ENCODE measurements at places on chromosomes 3 and 15.

- DNase-seq = no peak
These were observed 136.4 kb downstream of the MAGI1 start for GRCh38 chr3:65902304-65902793.

DNA sequence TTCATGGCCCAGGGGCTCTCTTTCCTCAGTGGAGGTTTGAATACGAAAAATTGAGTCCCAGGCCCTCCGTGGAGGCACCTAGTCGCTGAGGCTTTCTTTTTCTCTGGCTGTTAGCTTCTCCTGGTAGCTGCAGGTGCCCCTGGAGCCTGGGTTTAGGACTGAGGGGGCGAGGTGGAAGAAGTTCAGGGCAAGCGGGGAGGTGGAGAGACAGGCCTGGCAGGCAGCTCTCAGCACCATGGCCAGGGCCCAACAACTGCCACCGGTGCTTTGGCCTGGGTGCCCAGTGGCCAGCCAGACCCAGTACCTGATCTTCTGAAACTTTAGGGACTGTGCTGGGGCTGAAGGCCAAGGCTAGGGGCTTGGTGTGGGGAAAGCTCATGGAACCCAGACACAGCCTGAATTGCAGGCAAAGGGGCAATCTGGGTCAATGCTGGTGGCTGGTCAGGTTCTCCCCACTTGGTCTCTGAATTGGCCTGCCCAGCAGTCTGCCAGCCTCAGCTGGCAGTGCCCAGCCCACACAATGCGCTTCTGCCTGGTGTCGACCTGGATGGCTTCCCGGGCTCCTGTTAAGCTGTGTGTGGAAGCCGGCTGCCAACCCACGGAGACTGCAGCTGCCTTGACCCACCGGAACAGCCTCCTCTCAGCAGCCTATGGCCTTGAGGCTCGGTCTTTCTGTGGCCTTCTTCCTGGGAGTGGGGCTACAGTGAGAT lies 30.3 kb upstream of the POLG start:
- DNase-seq = no peak

GRCh38 chr3:184227481-184227935 lies 1.9 kb upstream of the VWA5B2 start:
- DNase-seq = no peak

- no peak for DNase-seq
These were observed 41.3 kb downstream of the MEIS2 start for GRCh38 chr15:37059086-37059485.

DNA sequence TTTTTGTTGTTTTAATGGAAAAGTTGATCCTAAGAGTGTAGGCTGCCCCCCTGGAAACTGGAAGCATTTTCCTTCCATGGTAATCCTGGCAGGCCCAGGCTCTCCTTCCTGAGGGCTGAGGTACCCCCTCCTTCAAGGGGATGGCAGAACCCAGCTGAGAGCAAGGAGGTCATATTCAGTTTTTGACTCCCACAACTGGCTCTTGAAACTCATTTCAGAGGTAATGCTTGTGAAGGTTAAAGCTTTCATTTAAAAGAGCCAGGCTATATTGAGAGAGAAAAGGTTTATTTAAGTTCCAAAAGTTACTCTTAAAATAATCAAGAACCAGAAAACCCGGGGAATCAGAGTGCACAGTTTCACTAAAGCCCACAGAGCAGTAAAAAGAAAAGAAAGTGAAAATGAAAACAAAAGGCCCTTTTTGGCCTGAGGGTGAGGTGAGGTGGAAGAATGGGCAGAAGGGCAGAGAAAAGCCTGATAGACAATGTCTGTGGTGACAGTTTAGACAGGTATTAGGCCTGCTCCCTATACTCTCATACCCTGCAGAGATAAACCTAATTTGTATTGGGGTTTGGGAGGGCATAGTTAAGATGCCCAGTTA lies 47.0 kb upstream of the RBP1 start:
- DNase-seq = no peak

- DNase-seq = no peak
These were observed 2.5 kb downstream of the SHF start for GRCh38 chr15:45185069-45185779.

GRCh38 chr3:23242106-23242505 lies 39.0 kb downstream of the UBE2E2 start:
- no peak for DNase-seq

DNA sequence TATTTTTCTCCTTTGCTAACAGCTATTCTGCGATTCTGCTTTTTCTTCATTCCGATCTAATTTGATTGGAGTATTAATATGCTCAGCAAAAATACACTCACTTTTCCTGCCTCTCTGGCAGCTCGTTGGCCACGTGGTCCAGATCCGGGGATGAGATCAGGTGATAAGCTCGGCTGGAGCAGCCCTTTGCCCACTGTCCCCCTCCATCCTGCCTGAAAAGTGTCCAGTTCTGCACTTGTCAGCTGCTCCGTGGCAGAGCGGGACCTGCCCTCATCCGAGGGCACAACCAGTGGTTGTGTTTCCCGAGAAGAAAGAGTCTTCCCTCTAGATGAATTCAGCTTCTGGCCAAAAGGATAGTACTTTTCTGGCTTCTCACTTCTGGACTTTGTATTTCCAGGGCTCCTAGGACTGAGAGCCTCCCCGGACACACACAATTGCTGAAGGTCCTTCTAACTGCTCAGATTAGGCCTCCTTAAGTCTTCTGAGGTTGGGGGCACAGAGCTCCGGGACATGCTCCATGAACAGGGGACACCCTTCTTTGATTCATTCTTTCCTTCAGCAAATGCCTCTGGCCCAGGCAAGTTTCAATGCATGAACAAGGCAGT lies 103.9 kb upstream of the ALDH1A3 start:
- no peak for DNase-seq

DNA sequence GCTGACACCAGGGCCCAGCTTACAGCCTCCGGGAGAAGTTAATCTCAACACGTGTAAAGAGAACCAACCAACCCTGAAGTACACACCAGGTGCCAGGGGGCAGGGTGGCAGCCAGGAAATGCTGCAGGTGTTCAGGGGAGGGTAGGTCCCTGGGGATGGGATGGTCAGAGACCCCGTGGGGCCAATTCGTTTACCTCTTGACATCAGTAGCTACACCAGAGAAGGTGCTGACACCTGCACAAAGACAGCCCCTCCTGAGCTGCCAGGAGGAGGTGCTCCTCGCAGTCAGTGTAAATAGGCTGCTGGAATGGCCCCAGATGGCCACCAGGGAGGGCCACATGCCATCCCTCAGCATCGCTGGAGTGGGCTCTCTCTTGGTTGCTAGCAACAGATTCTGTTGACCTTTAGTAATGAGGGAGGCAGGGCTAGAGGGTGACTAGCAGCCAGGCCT lies 52.8 kb downstream of the CORO2B start:
- DNase-seq = no peak

- no peak for DNase-seq
These were observed 48.0 kb upstream of the LPP start for GRCh38 chr3:188106006-188106405.

- no peak for DNase-seq
These were observed 2.0 kb downstream of the SNRK start for GRCh38 chr3:43288366-43288765.

DNA sequence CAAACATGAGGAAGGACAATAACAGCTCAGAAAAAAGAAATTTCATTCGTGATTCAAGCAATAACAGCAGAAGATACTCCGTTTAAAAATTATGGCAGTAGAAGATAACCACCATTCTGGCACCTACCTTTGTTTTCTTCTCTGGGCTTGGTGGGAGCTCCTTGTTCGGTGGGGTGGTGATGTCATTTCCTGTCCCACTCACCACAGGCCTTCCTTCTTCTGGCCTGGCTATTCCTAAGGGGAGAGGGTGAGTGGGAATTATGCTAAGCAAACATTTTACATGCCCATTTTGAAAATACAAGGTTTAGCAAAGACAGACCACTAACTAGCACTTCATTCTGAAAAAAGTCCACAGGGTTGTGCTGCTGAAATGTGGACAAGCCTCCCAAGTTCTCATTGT lies 74.4 kb downstream of the DHX30 start:
- no peak for DNase-seq

GRCh38 chr15:23910030-23910429 lies 222.9 kb upstream of the NDN start:
- DNase-seq = no peak

- no peak for DNase-seq
These were observed 208.7 kb upstream of the CDIN1 start for GRCh38 chr15:36370731-36371112.

GRCh38 chr15:82950295-82950694 lies 2.2 kb downstream of the HOMER2 start:
- DNase-seq = no peak

DNA sequence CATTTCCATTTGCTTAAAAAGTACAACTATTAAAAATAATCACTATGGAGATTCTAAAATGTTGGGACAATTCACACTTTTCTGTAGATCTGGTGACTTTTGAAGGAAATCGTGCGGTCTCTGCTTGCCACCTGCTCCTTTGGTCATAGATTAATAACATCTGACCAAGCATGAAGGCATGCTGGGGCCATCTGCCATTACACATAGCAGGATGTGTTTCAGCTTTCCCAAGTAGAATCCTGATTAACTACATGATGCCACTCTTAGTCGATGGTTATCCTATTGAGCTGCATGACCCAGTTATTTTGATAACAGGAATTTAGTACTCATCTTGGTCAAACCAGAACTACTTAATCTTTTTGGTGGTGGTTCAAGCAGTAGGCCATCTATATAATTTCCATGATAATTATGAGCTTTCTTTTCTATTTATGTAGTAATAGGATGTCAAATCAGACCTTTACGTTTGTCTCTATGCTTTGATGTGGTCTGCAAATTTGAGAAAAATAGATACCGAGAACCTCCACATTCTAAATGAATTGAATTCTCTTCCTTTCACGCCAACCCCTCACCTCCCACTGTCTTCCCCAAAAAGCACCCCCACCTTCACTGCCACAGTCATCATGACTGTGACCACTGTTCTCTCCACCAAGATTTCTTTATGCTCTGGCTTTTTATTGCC lies 158.1 kb downstream of the DIPK2A start:
- DNase-seq = no peak

DNA sequence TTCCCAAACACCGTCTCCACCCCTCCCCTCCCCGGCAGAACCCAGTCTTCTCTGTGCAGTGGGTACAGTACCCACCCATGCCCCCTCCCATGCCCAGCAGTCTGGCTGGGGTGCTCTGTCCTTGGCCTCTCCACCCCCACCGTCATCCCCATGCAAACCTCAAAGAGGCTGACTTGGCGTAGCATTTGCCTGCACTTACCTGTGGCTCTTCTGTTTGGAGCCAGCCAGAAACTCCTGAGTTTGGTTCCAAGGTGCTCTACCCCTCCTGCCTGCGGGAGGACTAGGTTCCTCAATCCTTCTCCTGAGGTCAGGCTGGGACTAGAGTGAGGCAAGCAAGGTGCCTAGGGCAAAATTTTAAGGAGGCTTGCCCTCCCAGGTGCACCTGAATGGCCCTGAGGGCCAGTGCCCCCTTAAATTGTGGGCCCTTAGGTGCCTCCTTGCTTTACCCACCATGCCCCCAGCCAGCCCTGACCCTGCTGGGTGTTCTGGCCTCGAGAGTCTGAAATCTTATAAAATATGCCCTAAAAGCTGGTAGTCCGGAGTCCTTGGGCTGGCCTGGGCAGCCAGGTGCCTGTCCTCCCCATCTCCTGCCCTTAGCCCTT lies 47.1 kb upstream of the C15orf39 start:
- no peak for DNase-seq

DNA sequence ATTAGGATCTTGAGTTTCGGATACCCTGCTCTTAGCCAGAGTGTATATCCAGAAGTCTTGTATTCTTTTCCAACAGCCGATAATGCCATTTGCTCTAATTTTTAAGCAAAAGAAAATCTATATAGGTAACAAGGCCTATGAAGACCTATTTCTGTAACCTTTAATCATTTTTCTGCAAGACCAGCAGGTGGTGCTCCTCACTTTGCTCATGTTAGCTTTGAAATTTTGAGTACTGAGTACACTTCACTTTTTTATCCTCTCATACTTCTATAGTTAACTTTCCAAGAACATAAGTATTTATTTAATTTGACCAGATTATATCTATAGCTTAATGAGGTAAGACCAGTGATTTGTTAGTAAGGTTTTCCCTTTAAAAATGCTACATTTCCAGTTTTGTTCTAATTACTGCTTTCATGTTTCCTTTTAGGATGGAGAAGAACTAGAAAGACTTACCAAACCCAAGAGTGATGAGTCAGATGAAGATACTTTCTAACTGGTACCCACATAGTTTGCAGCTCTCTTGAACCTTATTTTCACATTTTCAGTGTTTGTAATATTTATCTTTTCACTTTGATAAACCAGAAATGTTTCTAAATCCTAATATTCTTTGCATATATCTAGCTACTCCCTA lies 20.5 kb downstream of the SLC35A5 start:
- peak; percentile 16 for DNase-seq

GRCh38 chr3:16841904-16842271 lies 42.9 kb upstream of the PLCL2 start:
- DNase-seq = no peak

- no peak for DNase-seq
These were observed 10.9 kb downstream of the PLCD1 start for GRCh38 chr3:38018296-38019266.

Data from SK-N-MC (cell line).